ENCODE measurements at places on chromosomes 13 and 19. TPM values are rescaled to one million over a fixed set of nuclear protein-coding genes. Genes with fewer than 3 reads are reported as not detected.

Gene NUFIP1
- 1.8 TPM for polyA plus RNA-seq

Gene KLK2
- not detected for polyA plus RNA-seq

Gene NTF4
- 7.7 TPM for polyA plus RNA-seq

Gene IQCN
- polyA plus RNA-seq, result 12.2 TPM

Gene KLF2
- polyA plus RNA-seq, result 12.1 TPM

Gene TPGS1
- polyA plus RNA-seq, result 13.9 TPM

Gene ZNF177
- polyA plus RNA-seq, result 0.84 TPM

Gene ZNF835
- polyA plus RNA-seq, result 0.12 TPM

Gene ERICH4
- polyA plus RNA-seq, result not detected

Gene CLC
- not detected for polyA plus RNA-seq

Gene TMEM86B
- 2.3 TPM for polyA plus RNA-seq

Gene CYP2F1
- polyA plus RNA-seq, result 2.2 TPM

Gene PSG7
- not detected for polyA plus RNA-seq

Gene CYP2B6
- polyA plus RNA-seq, result not detected

Gene FXYD7
- polyA plus RNA-seq, result 0.14 TPM

Gene URAD
- polyA plus RNA-seq, result not detected

Gene SLITRK5
- polyA plus RNA-seq, result 0.02 TPM

Gene GPATCH1
- polyA plus RNA-seq, result 4.3 TPM

Gene PODNL1
- polyA plus RNA-seq, result 5.3 TPM

Gene SLC1A6
- 0.05 TPM for polyA plus RNA-seq

Gene STK11
- polyA plus RNA-seq, result 61.4 TPM

Gene NLRP9
- polyA plus RNA-seq, result not detected

Gene IRGC
- not detected for polyA plus RNA-seq

Gene ILF3
- polyA plus RNA-seq, result 107 TPM

Gene RUBCNL
- polyA plus RNA-seq, result 0.28 TPM

Gene UBE2L5
- polyA plus RNA-seq, result 0.45 TPM

Gene ZNF844
- 2.0 TPM for polyA plus RNA-seq

Gene FOXA3
- 0.10 TPM for polyA plus RNA-seq

Gene PCSK4
- 4.0 TPM for polyA plus RNA-seq

Gene GJB6
- 294 TPM for polyA plus RNA-seq

Gene PROZ
- not detected for polyA plus RNA-seq

Gene ZNF302
- 5.9 TPM for polyA plus RNA-seq

Gene MAST1
- polyA plus RNA-seq, result 0.18 TPM

Gene GRIN3B
- 0.01 TPM for polyA plus RNA-seq

Gene FGF14
- polyA plus RNA-seq, result 0.04 TPM

Gene SLITRK6
- 1.1 TPM for polyA plus RNA-seq

Gene CEACAM4
- polyA plus RNA-seq, result 0.47 TPM

Gene ZNF560
- polyA plus RNA-seq, result not detected

Gene GJB2
- polyA plus RNA-seq, result 986 TPM

Gene EDDM13
- 2.8 TPM for polyA plus RNA-seq

Gene CPAMD8
- 1.0 TPM for polyA plus RNA-seq

Gene KIR3DL2
- polyA plus RNA-seq, result not detected

Gene ZNF699
- polyA plus RNA-seq, result 0.57 TPM

Gene IFNL1
- not detected for polyA plus RNA-seq

Gene ZNF284
- 0.32 TPM for polyA plus RNA-seq

Gene C19orf18
- 1.0 TPM for polyA plus RNA-seq

Gene PNMA8B
- 0.14 TPM for polyA plus RNA-seq

Gene MYH14
- 110 TPM for polyA plus RNA-seq

Gene HAUS8
- 9.3 TPM for polyA plus RNA-seq

Gene TMEM255B
- polyA plus RNA-seq, result 3.1 TPM

Gene TRAPPC5
- 133 TPM for polyA plus RNA-seq

Gene CLEC17A
- polyA plus RNA-seq, result 0.01 TPM

Gene LILRA2
- polyA plus RNA-seq, result 0.53 TPM

Gene ZNF667
- 0.85 TPM for polyA plus RNA-seq

Gene PRODH2
- not detected for polyA plus RNA-seq

Gene ZNF799
- polyA plus RNA-seq, result 3.3 TPM

Gene PDE4A
- polyA plus RNA-seq, result 1.2 TPM

Gene CASP14
- 0.22 TPM for polyA plus RNA-seq
